Naive thymus-derived CD4-positive, alpha-beta T cell (primary cell): ENCODE measurements at places on chromosomes 3 and 15.
A peak's percentile ranks its signal among the peaks of the same experiment; 100 is the strongest.

- peak overlapping the region; percentile 59 for H3K4me3 ChIP-seq
- H3K27me3 ChIP-seq: peaks cover 3% of the 10 kb centered on the region
- no peaks in the 10 kb centered on the region for H3K4me1 ChIP-seq
- DNase-seq: no peak
- peak overlapping the region; percentile 75 for H3K27ac ChIP-seq
Observed at GRCh38 chr3:98038876-98039275, 3.8 kb upstream of the GABRR3 start.

GRCh38 chr3:146550743-146551510 is 6.5 kb upstream of the PLSCR1 start:
- no peak overlapping the region for H3K4me3 ChIP-seq
- H3K27me3 ChIP-seq: no peaks in the 10 kb centered on the region
- no peaks in the 10 kb centered on the region for H3K36me3 ChIP-seq
- no peak for DNase-seq
- H3K4me1 ChIP-seq: peaks cover 5% of the 10 kb centered on the region
- no peak overlapping the region for H3K27ac ChIP-seq

GRCh38 chr15:35019404-35020327 is 31.6 kb upstream of the ZNF770 start:
- H3K36me3 ChIP-seq: no peaks in the 10 kb centered on the region
- no peaks in the 10 kb centered on the region for H3K27me3 ChIP-seq

DNA sequence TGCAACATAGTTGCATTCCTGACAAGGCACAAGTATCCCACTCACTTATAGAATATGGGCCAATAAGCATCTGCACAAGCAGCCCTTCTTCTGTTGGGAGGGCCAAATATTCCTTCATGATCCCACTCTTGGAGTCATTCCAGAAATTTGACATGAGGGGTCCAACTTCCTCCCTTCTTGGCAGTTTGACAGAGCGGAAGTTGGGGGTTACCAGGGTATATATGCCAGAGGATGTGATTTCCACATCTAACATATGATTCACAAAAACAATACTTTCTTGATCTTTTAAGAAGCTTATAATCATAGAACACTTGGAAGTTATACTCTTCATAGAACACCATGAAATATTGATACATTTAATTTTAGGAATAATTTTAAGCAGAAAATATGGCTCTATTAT is 100.9 kb upstream of the CRBN start:
- H3K4me1 ChIP-seq: no peaks in the 10 kb centered on the region
- H3K36me3 ChIP-seq: no peaks in the 10 kb centered on the region
- H3K4me3 ChIP-seq: no peak overlapping the region
- no peak overlapping the region for H3K27ac ChIP-seq
- no peaks in the 10 kb centered on the region for H3K27me3 ChIP-seq
- DNase-seq: no peak

DNA sequence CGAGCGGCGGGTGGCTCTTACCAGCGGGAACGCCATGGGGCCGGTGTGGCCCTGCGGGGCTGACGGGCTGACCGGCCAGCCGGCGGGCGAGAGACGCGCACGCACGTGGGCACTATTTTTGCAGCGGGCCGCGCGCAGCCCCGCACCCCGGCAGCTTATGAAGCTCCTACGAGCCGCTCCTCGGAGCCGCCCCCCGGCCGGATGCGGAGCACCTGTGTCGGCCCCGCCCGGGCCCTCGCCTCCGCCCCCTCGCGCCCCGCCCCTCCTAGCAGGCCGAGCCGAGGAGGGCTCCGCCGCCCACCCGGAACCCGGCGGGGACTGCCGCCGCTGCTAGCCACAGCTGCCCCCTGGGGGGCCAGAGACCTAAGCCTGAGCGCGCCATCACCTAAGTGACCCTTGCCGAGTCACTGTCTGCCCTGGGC is 683 bp upstream of the CPEB1 start:
- H3K4me1 ChIP-seq: peaks cover 14% of the 10 kb centered on the region
- DNase-seq: peak; percentile 32
- H3K27ac ChIP-seq: no peak overlapping the region
- peak overlapping the region; percentile 47 for H3K4me3 ChIP-seq
- peaks cover 10% of the 10 kb centered on the region for H3K27me3 ChIP-seq
- H3K36me3 ChIP-seq: no peaks in the 10 kb centered on the region
